Activated T-helper 1 cell treated with anti-CD3 and anti-CD28 coated beads, Interleukin-2, amount 50 U/mL, for 16 hours (primary cell): ENCODE measurements at places on chromosomes 16 and 17.

DNA sequence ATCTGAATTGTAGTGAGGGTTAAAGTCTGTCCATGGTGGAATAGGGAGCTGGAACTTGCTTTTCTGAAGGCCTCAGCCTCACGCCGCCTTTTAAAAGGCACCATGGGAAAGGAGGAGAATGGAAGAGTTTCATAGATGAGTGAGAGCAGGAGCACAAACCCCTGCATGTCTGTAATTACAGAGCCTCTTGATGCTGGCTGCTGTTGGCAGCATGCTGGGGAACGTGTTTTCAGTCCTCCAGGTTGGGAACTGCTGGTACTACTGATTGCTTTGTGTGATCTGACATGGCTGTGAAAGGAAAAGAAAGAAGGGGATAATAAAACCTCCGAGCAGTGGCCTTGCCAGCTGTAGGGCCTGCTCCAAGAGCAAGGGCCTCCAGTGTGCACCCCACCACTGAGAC lies 16.8 kb upstream of the DYNLL2 start:
- DNase-seq: no peak

- no peak for DNase-seq
Observed at GRCh38 chr16:6111390-6111789, 1013.8 kb upstream of the EEF2KMT start.

- no peak for DNase-seq
Observed at GRCh38 chr16:1337486-1337885, 4.0 kb downstream of the BAIAP3 start.

GRCh38 chr16:50480206-50480605 lies 68.0 kb upstream of the NKD1 start:
- no peak for DNase-seq

- DNase-seq: no peak
Observed at GRCh38 chr17:27233776-27234175, 60.1 kb upstream of the WSB1 start.

DNA sequence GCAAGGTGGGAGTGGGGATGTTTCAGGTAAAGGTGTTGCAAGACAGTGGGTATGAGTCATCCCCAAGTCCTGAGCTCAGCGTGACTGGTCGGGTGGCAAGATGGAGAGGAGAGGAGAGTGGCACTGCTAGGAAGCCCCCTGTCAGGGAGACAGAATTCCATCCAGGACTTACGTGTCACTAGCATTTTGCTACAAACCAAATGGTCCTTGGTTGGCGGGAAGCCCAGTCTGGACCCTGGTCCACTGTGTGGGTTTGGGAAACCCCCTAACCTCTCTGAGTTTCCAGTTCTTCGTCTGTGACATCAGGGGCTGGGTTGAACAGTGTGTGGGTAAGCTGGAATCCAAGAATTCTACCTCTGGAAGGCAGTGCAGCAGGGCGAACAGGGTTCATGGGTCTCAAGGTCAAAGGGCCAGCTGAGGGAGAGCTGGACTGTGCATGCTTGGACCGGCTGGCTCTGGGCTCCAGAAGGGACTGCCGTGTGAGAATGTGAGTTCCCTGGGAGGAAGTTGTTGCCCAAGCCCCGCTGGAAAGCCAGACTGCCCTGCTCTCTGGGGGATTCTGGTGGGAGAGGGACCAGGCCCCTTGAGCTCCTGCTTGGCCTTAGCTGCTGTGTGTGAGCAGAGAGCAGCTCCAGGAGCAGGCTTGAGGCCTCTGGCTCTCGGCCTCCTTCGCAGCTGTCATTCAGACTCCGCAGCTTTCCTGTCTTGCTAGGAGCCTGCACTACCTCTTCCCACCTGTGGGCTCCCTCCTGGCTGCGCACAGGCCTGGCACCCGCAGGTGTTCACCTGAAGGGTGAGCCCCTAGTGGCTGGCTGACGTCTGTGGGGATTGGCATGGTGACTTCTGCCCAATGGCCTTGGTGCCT lies 84.6 kb downstream of the NT5M start:
- no peak for DNase-seq

- DNase-seq: no peak
Observed at GRCh38 chr17:46948544-46948943, 25.6 kb downstream of the GOSR2 start.

DNA sequence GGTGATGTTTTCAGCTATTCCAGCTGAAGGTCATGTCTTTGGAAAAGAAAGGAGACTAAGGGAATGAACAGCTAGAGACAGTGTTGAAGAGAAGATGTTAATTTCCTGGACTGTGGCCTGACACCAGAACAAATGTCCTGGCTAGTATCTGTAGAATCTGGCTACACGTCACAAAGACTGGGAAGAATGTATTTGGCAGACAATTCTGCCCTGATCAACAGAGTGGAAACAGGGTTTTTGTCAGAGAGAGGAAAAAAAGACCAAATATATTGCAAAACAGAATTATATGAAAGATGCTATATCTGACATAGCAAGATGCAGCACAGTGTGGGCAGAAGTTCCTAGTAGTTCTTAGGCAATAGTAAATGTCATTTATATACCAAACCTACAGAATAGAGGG lies 17.0 kb upstream of the ANKFN1 start:
- DNase-seq: no peak

DNA sequence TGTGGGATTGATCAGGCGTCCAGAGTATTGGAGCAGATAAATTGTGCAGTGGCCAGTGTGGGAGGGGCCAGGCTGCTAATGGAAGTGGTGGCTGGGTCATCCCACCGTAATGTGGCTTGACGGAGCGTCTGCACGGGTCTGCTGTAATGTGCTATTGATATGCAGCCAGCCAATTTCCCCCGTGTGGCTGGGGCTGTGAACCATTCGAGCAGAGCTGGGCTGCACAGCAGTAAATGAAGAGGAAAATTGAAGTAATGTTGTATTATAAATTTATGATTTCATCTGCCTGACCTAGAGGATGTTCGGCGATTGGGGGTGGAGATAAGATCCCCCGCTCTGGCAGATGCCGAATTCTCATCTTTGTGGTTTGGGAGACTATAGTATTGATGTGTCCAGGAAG lies 121.5 kb downstream of the CCDC182 start:
- no peak for DNase-seq

DNA sequence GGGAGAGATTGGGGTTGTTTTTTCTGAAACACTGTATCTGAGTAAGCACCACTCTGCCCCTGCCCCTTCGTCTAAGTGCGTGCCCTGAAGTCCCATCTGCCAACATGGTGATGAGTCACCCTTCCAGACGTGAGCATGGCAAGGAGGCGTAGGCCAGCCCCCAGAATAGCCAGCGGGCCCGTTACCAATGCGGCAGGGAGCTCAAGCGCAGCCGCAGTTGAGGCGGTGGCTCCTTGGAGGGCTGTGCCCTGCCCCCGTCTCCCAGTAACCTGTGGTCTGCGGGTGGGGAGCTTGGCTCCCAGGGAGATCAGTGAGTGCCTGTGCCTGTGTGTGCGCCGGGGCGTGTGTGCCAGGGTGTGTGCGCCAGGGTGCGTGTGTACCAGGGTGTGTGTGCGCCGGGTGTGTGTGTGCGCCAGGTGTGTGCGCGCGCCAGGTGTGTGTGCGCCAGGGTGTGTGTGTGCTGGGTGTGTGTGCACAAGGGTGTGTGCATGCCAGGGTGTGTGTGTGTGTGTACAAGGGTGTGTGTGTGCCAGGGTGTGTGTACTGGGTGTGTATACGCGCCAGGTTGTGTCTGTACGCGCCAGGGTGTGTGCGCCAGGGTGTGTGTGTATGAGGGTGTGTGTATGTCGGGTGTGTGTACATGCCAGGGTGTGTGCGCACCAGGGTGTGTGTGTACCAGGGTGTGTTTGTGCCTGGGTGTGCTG lies 98.6 kb upstream of the CHMP6 start:
- peak; percentile 35 for DNase-seq

GRCh38 chr17:75625813-75626486 lies 7.3 kb upstream of the SMIM5 start:
- DNase-seq: no peak

GRCh38 chr16:82758406-82758805 lies 131.6 kb downstream of the CDH13 start:
- DNase-seq: no peak

DNA sequence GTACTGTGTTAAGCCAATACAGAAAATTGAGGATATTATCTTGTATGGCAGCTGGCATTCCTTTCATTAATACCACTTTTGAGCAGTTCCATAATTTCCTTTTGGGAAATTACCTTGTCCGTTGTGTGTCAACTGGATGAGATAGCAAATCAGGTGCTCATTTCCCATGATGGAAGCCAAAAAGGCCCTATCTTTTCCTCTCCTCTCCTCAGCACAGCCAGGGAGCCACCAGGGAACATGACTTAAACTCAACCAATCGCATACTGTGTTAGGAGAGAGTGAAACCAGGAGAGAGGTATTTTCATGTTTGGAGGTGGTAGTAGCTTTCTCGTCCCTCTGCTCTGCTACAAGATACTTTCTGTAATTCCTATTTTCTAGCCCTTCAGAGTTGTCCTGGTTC lies 96.1 kb upstream of the TOX3 start:
- no peak for DNase-seq

DNA sequence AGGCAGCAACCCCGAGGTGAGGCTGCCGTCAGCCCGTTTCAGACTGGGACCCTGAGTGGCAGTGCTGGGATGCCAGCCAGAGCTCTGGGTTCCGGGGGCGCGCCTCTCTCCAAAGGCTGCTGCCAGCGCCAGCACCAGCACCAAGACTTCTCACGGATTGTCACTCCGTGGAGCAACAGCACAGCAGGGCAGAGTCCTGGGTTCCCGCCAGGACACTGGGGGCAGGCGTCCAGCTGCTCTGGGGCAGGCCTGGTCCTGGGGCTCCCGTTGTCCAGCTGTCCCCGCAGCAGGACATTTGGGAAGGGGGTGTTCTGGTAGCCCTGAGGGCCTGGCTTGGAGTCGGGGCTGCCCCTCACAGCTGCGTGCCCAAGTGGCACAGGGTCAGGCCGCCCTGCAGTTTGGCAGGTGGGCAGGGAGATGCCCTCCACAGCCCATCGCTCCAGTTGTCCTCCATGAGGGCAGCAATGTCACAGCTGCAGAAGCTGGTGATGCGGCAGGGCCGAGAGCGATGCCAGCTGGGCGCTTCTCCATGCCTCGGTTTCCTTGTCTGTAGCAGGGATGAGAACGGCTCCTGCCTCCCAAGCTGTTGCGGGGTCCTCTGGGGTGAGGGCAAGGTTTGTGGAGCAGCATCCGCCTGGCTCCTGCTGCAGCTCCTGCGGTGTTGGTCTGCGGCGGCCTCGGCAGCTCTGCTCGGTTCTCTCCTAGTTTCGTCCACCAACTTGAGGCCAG lies 137.3 kb upstream of the CIBAR2 start:
- no peak for DNase-seq

- DNase-seq: no peak
Observed at GRCh38 chr17:67637901-67638641, 79.7 kb upstream of the NOL11 start.

- DNase-seq: no peak
Observed at GRCh38 chr17:52465407-52465806, 306.9 kb upstream of the CA10 start.

GRCh38 chr17:77827511-77827910 lies 131.0 kb upstream of the TNRC6C start:
- DNase-seq: no peak

DNA sequence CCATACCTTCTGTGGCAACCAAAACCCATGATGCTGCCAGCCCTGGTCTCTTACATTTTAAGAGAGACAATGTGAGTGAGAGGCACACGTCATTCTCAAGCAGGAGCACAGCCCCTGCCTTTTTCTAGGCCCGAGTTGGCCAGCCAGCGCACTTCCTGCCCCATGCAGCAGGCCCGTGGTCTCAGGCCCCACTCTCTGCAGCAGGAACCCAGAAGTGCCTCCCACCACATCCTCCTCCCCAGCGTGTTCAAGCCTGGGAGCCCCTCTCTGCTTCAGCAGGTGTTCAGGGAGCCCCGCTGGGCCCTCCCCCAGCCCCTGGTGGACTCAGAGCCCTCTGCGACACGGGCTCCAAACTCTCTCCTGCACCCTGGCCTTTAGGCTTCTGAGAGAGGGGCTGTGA lies 30.5 kb downstream of the ITGAE start:
- no peak for DNase-seq

DNA sequence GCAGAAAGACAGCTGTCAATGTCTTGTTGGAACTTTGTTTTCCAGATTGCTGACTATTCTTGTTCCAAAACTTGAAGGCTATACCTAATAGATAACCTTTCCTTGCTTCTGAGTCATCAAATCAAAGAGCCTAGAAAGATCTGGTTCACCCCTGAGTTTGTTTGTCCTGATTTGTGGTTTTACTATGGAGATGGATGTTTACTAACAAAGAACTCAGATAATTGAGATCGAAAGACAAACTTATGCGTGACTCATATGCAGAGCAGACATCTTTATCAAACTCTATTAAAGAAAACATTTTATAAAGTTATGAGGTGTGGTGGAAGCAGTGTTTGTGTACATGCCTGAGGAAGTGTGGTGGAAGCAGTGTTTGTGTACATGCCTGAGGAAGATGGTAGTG lies 311.1 kb upstream of the TBX2 start:
- no peak for DNase-seq

GRCh38 chr17:56593646-56594319 lies at the start of gene NOG:
TSS of gene NOG (plus strand) at chr17:56593699. CDS start at chr17:56594224, 525 bp downstream.
- DNase-seq: no peak

GRCh38 chr17:64196601-64197000 lies 66.5 kb downstream of the TEX2 start:
- no peak for DNase-seq

DNA sequence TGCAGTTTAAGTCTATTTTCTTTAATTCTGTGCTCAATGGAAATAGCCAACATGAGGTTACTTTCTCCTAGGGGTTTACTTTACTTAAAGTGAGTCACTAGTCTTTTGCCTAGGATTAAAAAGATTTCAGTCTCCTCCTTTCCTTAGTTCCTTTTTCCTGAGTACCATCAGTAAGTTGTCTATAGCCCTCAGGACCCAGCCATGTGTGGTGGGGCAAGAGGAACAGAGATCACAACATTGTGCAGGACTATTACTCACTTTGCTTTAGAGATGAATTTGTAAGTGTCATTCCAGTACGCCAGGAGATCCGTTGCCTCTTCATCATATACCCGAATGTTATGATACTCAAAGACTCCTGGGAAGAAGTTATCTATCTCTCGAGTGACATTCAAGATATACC lies 27.7 kb upstream of the CORO6 start:
- DNase-seq: no peak

GRCh38 chr17:36934144-36934691 lies 3.1 kb upstream of the LHX1 start:
- no peak for DNase-seq
